Right forelimb (tissue), 1 donor: ENCODE measurements at places on chromosomes 2 and 18.

DNA sequence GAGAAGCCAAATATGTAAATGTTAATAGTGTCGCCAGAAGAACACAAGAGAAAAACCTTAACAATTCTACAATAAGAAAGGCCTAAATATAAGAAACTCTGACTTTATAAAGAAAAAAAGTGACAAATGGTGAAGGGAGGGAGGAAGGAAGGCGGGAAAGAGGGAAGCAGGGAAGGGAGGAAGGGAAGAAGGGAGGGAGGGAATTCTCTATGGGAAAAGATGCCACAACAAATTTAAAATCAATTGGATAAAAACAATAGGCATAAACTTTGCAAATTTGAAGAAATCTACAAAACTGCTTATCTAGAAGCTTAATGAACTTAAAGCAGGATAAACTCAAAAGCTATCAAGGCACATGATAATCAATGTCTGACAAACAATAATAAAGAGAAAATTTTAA lies 16.9 kb downstream of the NBAS start:
- DNase-seq = no peak

DNA sequence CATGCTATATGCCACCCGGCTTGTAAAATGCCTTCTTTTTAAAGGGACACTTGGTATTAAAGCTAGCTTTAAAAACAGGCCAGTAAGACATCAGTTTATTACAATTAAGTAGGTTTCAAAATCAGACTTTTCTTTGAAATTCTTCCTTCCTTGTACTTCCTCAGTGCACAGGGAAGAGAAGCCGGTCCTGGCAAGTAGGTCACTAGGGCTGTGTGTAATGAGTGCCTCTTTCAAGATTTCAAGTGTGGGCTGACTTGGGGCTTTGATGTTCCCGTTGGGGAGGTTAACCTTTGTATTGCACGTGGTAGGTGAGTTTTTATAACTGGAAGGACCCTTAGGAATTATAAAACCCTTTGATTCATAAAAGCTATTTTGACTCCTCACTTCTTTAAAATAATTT lies 566.4 kb upstream of the ID2 start:
- DNase-seq = no peak

DNA sequence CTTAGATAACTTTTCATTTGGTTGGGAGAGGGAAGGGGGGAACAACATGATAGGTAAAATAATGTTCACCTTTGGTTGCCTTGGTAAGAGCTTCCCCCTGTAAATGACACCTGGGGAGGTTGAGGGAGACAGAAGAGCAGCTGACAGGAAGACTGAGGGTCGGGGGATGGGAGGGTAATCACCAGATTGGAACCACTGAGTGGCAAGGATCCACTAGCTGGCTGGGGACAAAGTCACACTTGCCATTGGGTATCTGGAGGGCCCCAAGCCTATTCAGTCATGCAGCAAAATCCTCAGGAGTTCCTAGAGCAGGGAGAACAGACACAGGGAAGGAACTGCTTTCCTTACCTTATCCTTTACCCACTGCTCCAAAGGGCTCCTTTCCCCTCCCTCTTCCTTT lies 84.3 kb downstream of the MAPK4 start:
- no peak for DNase-seq

DNA sequence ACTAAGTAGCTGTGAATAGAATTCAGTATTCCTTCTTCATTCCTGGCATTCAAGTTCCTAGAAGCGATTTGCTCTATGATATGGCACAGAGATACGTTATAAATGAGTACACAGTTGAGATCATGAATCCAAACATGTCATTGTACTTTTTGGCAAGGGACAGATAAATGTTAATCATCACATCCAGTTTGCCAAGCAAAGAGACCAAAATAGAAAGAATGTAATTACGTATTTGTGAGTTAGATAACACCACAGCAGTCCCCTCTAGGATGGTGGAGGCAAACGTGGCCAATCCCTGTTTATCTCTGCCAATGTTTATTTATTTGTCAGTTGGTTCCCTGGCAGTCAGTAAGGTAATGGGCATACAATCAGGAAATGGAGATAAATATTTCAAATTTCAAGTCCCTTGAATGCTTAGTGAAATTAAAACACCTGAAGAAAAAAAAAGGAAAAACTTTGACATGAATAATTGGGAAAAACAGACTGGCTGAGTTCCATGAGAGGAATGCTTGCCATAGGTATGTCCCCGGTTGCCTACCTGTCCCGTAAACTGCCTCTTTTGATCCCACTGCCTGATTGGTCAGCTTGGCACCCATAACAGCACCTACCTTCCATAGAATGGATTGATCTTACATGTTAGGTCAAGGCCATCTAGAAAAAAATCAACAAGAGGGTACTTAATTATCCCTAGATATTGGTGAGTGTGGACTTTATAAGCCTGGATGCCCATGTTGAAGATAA lies 451.1 kb upstream of the NETO1 start:
- no peak for DNase-seq
